HFFc6 (cell line): ENCODE measurements at places on chromosomes 4 and X.
A peak's percentile ranks its signal among the peaks of the same experiment; 100 is the strongest.

DNA sequence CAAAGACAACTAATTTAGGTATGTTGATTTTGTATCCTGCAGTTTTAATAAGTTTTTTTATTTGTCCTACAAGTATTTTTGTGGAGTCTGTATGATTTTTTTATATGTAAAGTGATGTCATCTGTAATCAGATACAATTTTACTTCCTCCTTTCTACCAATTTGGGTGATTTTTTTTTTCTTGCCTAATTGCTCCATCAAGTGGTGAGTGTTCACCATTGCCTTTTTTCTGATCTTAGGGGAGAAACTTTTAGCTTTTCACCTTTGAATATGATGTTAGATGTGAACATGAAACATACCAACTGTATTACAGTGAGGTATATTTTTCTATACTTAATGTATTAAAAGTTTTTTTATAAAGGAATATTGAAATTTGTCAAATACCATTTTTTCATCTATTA, 362.3 kb downstream of the PABPC4L start:
- no peak for DNase-seq

DNA sequence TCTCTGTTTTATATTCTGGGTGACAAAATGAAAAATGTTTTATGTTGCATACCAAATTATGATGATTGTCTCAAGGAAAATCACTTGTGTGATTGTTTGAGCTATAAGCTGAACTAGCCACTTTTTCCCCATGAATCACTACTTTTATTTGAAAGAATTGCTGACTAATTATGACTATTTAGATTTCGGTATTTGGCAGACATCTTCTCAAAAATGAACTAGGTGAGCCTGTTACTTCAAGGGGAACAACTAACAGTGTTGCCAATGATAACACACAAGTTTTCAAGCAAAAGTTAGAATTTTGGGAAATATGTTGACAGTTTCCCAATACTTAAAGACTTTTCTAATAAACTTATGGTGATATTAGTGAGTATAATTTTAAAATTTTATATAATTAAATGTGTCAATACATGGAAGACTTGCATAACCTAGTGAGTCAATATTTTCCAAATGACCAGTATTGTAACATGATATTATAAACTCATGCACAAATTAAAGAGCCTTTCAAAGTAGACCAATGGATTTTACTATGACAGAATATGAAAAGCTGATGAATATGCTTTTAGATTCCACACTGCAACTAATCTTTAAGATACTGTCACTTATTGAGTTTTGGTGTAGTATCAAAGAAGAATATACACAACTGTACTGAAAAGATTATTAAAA, 187.7 kb upstream of the GATB start:
- peak; percentile 77 for DNase-seq

GRCh38 chrX:130770615-130771014, 132.4 kb downstream of the ENOX2 start:
- DNase-seq = peak; percentile 78

DNA sequence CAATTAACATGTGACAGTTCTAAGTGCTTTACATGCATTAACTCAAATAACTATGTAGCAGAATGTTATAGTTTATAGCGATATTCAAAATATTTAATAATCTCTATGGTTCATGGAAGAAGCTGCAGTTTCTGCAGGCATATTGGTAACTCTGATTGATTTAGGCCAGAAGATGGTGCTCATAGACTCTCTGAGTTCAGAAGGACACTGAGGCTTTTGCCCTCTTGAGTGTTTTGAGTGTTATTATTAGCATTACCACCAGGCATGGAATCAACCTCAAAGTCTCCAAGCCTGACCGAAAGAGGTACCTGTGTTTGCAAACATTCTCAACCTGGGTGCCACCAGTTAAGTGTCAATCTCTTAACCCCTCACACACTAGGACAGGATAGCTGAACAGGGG, 792.3 kb upstream of the PCDH7 start:
- no peak for DNase-seq

DNA sequence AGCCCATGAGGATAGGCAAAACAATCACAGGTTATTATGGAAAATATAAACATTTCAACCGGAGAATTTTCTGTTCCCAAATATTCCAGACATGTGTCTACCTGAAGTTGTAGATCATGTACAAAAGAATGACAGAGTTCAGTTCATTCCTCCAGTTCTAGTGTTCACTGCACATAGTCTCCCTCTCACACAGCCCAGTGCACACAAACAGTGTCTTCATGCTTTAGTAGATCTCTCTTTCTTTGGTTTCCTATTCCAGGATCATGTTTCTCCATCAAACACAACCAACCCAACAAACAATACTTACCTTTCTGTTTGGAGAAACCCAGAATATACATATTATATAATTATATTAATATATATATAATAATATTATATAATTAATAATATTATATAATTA, 671.9 kb downstream of the TRIML1 start:
- DNase-seq = no peak

DNA sequence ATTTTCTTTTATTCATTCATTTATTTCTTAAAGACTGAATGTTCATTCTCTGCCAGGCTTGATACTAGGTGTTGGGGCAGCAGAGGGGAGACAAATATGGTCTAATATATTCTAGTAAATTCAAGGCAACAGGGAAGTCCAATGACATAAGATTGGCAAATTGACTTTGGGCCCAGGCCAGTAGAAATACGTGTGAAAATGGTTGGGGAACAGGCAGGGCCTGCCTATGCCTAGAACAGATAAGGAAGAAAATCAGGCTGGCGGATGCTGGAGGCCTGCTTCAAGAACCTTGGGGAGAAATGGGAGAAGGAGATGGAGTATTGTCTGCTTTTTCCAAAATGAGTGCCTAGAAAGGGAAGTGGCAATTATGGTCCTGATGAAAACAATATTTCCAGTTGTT, 108.6 kb downstream of the RTL5 start:
- DNase-seq = no peak

DNA sequence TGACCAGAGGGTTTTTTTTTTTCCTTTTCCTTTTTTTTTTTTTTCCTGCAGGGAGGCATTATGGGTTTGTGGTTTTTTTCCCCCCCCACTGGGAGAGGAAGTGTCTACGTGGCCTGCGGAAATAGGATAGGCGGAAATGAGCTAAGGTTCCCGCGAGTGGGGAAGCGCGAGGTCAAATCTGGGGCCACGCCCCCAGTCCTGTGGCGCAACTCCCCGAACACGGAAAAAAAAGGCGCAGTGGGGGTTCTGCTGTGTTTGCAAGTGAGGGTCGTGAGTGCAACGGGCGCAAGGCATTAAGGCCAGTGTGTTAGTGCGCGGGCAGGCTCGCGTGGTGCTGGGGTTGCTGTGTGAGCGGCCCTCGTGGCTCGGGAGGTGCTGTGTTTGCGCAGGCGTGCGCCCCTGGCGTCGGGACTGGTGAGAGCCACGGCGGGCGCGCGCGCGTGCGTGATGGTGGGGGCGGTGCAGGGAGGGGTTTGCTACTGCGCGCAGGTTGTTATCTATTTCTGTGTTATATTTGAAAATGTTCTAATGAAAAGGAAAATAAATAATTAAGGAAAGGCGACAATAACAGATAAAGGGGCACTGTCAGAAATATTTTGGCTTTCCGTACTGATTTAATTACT, 685 bp upstream of the MORF4L2 start:
- DNase-seq = peak; percentile 71

- DNase-seq = no peak
Observed at GRCh38 chrX:26253526-26253925, 37.6 kb downstream of the MAGEB5 start.

DNA sequence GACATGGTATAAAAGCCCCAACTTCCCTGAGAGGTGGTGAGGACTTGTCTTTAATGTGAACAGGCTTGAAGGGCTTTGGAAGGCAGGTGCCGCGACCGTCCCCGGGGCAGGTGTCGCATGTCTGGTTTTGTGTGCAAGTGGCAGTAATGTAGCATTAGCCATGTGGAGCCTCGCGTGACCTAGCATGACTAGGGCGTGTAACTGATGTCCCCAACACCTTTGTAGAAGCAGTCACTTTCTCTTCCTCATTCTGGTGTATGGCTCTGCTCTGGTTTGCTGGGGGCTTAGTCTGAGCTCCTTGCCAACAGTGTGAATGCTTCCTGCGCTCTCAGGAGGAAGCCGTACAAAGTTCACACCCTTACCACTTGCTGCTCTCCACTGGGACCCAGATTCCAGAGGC, 145.7 kb downstream of the AMMECR1 start:
- no peak for DNase-seq

DNA sequence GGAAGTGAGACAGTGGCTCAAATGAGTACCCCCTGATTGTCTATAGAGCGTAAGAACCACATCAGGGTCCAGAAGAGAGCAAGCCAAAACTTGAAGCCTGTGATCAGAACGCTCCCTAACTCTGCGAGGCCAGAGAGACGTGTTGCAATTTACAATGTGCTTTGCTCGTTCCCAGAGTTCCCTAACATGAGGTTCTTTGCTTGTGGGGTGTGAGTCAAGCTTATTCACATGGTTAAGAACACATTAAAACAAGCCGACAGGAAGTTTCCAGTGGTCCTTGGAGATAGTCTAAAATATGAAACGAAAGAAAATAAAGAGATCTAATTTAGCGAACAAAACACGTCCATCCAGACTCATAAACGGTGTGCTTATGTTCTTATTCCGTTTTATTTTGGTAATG, 702.3 kb downstream of the TRIML1 start:
- peak; percentile 30 for DNase-seq

GRCh38 chrX:102624105-102624504, 24.8 kb downstream of the ARMCX5 start:
- DNase-seq = no peak

GRCh38 chr4:8325291-8325973, 55.9 kb downstream of the HTRA3 start:
- peak; percentile 4 for DNase-seq

DNA sequence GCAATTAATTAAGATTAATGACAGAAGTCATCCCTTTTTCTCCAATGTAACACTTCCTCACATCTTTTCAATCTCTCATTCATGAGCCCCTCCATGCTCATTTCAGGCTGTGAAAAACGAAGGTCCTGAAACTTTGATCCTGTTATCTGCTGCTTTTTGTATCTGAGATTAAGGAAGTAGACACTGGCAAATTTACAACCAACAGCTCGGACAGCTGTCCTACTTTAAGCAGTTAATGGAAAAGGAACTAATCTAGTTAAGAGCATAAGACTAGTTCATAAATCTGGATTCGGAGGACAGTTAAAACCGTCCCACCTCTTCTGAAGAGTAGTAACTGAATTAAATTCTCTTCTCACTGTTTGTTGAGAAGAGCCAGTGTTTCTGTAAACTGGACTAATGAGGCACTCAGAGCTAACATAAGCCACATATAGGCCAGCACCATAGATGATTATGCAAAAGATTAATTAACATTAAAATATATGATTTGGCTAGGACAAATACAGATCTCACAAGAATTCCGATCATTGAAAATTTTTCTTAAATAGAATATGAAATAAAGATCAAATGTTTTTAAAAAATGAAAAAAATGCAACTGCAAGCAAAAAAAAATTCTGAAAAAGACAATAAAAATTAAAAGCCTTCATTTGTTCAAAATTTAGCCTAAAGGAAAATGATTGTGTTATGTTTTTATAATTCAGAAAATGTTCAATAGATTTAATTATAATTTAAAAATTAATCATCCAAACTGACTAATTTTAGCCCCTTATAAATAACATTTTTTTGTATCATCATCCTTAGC, 114.4 kb downstream of the ANTXR2 start:
- DNase-seq = no peak

DNA sequence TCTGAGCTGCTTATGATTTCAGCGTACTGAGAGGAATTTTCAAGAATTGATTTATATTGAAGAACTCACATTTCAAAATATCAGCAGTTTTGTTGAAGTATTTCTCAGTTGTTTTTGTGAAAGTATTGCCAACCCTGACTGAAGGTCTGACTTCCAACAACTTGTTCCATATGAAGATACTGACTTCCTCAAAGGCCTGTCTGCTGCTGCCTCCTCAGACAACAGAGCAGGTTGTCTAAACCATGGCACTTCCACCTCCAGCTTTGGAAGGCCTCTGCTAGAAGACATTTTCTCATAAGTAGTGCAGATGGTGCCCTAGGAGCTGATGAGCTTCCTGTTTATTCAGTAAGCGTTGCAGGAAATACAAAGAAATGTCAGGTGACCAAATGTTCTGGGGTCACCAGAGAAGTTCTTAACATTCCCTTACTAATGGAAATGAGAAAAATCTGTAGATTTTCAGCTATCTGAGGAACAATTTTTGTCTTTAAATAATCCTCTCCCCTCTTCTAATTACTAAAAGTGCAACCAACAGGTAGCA, 28.8 kb downstream of the FGF2 start:
- DNase-seq = no peak

GRCh38 chr4:124337874-124338273, 374.7 kb downstream of the ANKRD50 start:
- DNase-seq = no peak

DNA sequence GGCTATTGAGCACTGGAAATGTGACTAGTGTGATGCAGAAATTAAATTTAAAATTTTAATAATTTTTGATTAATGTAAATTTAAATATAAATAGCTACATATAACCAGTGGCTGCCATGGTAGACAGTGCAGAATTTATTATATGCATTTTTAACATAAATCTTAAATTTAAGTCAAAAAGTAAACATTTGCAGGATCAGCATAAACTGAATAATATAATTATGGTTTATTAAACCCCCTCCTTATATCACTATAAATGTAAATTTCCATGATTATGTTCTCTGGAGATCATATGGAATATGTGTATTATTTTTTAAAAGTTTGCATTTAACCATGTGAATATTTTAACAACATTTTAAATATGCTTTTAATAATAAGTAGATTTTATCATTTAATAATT, 155.8 kb downstream of the TEX13C start:
- DNase-seq = no peak

GRCh38 chr4:155705664-155706063, 39.0 kb downstream of the GUCY1A1 start:
- DNase-seq = no peak

DNA sequence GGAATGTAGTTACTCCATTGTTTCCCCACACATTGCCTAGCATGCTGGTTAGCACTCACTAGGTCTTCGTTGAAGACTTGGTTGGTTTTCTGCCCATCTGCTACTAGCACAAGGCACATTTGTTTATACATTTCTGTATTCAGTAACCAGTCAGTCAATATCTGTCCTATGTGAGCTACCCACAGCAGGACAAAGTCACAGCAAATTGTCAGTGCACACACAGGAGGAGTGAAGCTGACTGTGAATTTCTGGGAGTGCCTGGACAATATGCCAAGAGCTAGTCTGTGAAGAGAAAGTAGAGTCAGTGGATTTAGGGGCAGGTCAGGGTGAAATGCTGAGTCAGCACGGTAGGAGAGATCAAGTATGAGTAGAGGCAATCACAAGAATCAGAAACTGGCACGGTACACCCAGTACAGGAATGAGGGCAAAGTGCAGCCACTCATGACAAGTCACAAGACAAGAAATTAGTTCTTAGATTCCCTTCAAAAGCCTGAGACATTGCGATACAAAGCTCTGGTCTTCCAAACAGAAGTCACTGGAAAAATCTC, 1049.8 kb upstream of the POU3F4 start:
- no peak for DNase-seq

DNA sequence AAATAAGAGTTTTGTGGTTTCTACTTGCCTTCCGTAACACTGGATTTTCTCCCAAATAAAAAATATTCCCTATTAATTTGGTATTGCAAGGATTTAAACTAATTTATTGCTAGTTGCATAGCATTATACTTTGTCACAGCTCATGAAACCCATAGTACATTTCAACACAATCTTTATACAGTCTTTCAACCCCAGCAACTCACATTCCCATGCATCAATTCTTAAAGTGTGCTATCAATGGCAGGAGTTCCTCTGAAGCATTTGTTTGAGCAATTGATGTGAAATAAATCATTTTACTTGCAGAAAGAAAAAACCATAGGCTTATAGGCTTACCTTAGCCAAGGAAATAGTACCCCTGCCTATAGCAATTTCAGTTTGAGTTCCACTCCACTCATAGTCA, 251.9 kb downstream of the PAPSS1 start:
- DNase-seq = no peak

- no peak for DNase-seq
Observed at GRCh38 chr4:111221371-111221770, 598.5 kb upstream of the PITX2 start.
